ENCODE measurements at places on chromosomes 1 and 21.

GRCh38 chr1:160876311-160876710, 8.7 kb downstream of the ITLN1 start:
- DNase-seq = no peak

DNA sequence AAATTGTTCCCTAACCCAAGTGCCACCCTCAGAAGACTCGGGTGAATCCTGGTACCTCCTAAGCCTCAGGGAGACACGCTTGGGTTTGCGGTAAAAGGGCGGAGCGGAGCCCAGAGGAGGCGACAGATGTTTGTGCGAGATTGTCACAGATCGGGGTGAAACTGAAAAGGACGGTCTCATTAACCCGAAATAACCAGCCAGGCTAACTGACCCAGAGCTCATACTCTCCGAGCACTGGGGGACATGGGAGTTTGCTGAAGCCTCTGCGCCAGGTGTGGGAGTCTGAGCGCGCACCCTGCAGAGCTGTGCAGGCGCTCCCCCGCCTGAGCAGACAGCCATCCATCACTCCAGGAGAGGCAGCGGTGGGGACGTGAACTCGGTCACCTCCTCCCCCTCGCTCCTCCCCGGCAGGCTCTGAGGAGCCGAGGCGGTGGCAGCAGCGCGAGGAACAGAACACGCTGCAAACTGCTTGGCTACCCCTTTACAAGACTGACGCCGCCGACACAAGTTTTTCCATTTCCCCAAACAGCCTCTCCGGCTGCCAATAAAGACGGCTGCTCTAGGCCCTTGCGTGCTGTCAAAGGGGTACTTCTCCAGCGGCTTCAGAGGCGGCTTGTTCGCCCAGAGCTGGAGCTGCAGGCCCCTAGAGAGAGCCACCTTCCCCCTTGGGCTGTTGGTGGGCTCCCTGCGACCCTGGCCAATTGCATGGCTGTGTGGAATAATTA, 43.5 kb downstream of the RRAGC start:
- DNase-seq = no peak

GRCh38 chr21:42061195-42061985, 9.7 kb upstream of the UMODL1 start:
- peak; percentile 55 for DNase-seq

DNA sequence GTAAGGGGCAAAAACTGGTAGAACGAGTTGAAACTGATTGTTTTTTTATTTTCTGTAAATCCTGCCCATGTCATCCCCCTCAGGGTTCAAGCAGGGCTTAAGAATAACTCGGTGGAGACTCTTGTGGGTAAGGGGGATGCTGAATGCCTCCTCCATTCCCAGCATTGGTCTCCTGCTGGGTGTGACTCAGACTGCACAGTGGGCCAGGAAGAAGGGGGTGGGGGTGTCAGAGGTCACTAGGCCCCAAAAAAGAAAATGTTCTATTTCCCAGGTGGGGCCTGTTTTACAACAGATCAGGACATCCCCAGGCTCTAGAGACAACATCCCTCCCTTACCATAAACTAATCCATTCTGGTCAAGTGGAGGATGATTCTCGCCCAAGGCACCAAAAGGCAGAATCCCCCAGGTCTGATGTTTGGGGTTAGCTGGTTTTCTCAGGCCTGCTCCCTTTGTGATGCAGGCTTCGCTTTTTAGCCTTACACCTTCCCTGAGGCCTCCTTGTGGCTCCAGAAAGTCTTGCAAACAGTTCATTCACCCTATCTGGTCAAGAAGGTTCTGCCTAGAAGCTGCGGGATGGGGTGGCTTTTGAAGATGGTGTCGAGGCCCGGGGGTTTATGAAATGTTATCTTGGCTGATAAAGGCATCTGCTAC, 10.7 kb upstream of the GRHL3 start:
- DNase-seq = no peak

DNA sequence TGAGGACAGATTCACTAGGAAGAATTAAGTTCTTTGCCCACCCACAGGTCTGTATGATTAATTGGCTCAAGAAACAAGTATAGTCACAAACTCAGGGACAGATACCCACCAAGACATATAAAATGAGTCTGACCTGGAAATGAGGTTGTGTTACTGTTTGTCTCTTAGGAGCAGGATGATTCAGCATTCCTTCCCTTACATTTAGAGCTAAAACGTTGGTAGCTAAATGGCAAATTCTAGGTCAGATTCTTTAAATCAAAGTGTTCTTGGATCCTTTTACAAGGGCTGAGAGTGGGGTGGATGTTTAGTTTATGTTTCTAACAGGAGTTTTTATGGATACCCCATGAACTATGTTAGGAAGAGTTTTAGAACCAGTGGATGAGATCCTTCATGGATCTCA, 4.7 kb downstream of the RIMKLA start:
- no peak for DNase-seq

GRCh38 chr1:26358411-26359384, 4.8 kb upstream of the CRYBG2 start:
- no peak for DNase-seq

- DNase-seq = no peak
These were observed 336.0 kb upstream of the NR5A2 start for GRCh38 chr1:199691540-199691939.

GRCh38 chr1:219883400-219884332, 44.7 kb downstream of the SLC30A10 start:
- DNase-seq = no peak

- DNase-seq = peak; percentile 30
These were observed 120.7 kb downstream of the LMX1A start for GRCh38 chr1:165235777-165236291.

DNA sequence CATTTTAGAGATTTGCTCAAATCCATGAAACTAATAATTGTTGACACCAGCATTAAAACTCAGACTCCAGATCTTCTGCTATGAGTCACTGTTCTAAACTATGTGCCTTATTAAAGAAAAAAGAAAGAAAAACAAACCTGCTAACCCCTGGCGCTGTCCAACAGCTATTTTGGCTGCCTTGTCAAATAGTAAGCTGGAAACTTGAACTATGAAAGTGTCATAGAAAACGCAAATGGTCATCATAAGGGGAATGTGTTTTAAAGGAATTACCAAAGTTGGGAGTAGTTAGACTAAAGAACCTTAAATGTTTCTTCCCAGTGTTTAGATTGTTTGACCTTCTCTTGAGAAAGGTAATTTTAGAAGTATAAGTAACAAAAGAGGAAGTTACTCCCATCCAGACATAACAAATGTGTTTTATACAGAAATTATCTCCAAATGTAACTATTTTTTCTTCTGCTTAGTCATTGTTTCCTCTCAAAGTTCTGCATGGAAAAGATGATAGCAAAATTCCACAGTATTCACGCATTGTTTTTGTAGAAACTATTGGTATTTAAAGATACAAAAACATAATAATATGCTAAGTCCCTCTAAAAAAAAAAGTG, 272.4 kb downstream of the TPR start:
- peak; percentile 26 for DNase-seq

- no peak for DNase-seq
These were observed 69.2 kb downstream of the SH3GLB1 start for GRCh38 chr1:86773341-86774288.

- no peak for DNase-seq
These were observed 238.7 kb downstream of the DISC1 start for GRCh38 chr1:231865331-231865730.

- no peak for DNase-seq
These were observed 16.6 kb upstream of the ATF3 start for GRCh38 chr1:212591922-212592321.

- no peak for DNase-seq
These were observed 110.3 kb upstream of the CHRM3 start for GRCh38 chr1:239276051-239276450.

DNA sequence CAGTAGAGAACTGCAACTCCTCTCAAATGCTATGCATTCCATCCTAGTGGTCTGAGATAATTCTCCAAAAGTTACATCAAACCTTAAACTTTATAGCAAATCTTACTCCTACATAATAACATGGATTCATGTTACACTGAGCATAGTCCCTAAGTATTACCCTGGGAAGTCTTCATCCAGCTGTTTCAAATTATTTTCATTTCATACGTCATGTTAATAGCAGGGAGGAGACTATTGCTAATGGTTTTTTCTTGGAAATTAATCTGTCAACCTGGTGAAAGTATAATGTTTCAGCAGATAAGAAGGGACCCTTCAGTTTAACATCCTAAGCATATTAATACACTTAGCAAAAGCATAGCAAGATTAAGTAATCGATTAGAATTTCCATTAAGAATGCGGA, 318.1 kb downstream of the USP25 start:
- no peak for DNase-seq

- DNase-seq = no peak
These were observed 49.0 kb downstream of the SYT2 start for GRCh38 chr1:202661136-202661845.

Data from left ventricle myocardium superior (tissue), 1 donor.